ENCODE measurements at places on chromosomes 12 and 14. TPM values are rescaled to one million over a fixed set of nuclear protein-coding genes. Genes with fewer than 3 reads are reported as not detected.

VRTN gene
- not detected for total RNA-seq

KRT79 gene
- not detected for total RNA-seq

GRCh38 chr14:36653962-36654793 is 7.5 kb upstream of the PAX9 start:
- no peak overlapping the region for H3K4me3 ChIP-seq
- no peak overlapping the region for H3K27ac ChIP-seq
- no peaks in the 10 kb centered on the region for H3K36me3 ChIP-seq
- DNase-seq: no peak
- H3K27me3 ChIP-seq: peaks cover 79% of the 10 kb centered on the region
- peaks cover 33% of the 10 kb centered on the region for H3K4me1 ChIP-seq

GRCh38 chr14:100429537-100429936 is 106.4 kb downstream of the SLC25A47 start:
- H3K27ac ChIP-seq: no peak overlapping the region
- H3K4me3 ChIP-seq: no peak overlapping the region
- no peaks in the 10 kb centered on the region for H3K4me1 ChIP-seq

Measured in muscle of leg (tissue), 16 donors.